ENCODE measurements at places on chromosomes 1 and 21. TPM values are rescaled to one million over a fixed set of nuclear protein-coding genes. Genes with fewer than 3 reads are reported as not detected.

LRRN2 gene
- 0.42 TPM for total RNA-seq

DNA sequence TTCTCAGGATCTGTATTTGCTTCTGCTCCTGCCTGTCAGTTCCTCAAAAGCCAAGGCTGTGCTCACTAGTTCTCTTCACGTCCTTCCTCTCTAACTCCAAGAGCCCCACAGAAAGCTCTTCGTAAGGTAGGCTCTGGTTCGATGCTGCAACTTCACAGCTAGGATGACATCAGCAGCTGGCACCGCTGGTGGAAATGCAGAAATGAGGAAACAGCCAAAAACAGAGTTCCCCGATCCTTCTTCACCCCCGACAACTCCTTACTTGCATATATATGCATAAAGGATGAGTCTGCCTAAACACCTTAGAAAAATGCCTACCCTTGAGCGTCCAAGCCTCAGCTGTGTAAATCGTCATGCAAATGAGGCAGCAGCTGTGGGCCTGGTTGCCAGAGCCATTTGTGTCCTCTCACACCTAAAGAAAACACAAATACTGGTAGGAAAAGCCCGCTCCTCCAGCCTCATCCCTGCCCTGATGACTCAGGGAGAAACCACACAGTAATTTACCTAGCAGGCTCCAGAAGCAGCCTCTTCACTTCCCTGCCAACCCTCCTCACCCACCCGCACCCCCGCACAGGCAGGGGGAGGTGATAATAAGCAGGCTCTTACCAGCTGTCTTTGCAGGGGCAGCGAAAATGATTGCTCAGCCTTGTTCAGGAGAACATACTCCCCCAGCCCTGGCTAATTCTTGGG lies 28.2 kb downstream of the BATF3 start:
- no peak for DNase-seq

FCGR2B gene
- 7.9 TPM for total RNA-seq

DNA sequence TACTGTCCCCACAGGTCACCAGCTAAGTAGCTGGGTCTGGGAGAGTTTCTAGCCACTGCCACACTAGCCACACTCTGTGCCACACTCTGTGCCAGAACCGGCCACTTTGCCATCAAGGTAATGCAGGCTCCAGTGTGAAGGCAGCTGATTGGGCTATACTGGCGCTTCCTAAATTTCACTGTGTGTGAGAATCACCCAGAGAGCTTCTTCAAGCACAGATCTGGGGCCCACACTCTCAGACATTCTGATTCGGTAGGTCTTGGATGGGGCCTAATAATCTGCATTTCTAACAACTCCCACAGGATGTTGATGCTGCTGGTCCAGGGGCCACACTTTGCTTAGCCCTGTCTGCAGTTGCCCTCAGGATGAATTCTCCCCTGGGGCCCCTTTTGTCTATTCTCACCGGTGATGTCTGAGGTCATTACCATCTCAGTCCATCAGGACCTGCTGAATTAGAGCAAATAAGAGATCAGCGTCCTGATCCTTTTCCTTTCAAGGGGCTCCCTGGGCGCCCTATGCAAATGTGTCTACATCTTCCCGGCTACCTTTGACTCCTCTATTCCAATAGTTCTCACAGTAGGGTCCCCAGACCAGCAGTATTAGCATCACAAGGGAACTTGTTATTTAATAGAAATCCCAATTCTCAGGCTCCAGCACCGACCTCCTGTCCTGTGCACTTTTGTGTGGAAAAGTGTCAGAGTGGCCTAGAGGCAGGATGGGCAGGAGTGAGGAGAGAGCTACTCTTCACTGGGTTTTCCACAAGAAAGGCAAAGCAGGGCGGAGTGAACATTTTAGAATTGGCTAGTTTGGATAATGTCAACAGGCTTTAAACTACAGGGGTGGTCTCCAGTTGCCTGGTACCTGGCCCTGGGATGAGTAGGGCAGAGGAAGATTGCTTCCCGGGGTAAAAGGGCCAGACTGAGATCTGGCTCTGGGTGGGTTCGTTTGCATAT lies 24.7 kb upstream of the LRRN2 start:
- no peak for DNase-seq

DNA sequence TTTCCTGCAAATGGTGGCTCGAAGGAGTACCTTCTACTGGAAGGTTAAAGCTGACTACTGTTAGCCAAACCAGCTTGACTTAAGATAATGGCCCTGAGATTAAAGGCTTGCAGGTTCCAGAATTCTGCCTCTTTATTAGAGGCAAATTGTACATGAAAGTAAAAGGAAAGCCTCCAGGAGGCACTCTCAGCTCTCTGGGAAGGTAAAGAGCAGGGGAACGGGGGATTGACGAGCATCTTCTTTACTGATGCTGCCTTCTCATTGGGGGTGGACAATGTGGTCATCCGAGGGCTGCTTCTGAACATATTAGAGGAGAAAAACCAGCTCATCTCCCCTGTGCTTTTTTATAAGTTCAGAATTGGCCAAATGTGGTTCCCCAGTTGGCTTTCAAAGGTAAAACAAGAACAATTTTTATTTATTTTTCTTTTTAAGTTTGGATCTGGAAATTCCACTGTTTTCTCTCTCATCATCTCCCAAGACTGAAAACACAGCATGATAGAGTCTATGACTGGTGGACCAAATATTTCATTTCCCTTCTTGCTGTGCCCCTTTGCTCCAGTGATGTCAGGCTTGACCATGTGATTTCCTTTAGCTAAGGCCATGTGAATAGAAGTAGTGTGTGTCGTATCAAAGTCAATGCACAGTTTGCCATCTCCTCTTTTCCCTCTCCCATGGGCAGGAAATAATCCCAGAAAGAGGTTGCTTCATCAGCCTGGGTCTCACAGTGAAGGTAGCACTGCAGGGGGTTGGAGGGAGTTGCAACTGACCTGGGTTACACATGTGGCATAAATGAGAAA lies 292.7 kb downstream of the PRDM2 start:
- no peak for DNase-seq

DNA sequence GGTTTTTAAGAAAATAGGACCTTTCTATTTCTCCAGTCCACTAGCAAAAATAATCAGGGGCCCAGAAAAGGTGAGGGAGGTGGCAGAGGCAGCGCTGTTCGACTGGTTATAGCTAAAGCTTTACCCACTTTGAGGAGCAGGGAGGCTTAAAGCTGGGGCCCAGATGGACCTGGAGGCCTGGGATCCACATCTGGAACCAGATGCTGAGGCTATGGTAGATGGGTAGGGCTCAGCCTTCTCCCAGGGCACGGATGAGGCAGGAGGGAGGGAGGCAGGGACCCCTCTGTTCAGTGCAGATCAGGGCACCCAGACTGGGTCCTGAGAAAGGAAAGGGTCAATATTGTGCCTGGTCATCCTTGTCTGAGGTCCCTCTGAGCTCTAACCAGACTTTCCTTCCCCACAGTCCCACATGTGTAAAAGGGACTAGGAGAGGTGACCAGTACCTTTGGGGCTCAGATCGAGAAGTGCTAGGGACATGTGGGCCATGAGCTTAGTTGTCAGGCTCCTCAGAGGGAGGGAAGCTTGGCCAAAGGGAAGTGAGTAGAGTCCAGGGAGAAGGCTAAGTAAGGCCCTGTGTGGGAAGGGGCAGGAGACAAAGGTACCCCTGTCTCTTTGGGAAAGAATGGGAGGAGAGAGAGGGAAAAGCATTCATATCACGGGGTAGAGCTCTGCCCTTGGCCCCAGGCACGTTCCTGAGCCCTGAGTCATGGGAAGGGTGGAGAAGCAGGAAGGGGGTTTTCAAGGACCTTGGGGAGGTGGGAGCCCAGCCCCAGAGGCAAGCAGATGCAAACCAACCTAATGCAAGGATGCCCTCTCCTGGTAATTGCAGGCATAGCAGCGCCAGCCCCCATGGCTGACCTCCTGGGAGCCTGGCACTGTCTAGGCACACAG lies 15.4 kb downstream of the LMNA start:
- peak; percentile 85 for DNase-seq

- no peak for DNase-seq
Measured at GRCh38 chr1:172777767-172778166, 118.9 kb downstream of the FASLG start.

- DNase-seq = peak; percentile 48
Measured at GRCh38 chr1:204685236-204686006, at the start of gene LRRN2. TSS of gene LRRN2 (minus strand) at chr1:204685738. CDS start at chr1:204619992, 65,746 bp downstream.

ACOT11 gene
- total RNA-seq = 0.84 TPM

GRCh38 chr21:14452031-14452726 lies 69.2 kb upstream of the HSPA13 start:
- no peak for DNase-seq

GRCh38 chr1:159141584-159142390 lies 29.6 kb upstream of the CADM3 start:
- DNase-seq = no peak

OLFML2B gene
- 0.65 TPM for total RNA-seq

DNA sequence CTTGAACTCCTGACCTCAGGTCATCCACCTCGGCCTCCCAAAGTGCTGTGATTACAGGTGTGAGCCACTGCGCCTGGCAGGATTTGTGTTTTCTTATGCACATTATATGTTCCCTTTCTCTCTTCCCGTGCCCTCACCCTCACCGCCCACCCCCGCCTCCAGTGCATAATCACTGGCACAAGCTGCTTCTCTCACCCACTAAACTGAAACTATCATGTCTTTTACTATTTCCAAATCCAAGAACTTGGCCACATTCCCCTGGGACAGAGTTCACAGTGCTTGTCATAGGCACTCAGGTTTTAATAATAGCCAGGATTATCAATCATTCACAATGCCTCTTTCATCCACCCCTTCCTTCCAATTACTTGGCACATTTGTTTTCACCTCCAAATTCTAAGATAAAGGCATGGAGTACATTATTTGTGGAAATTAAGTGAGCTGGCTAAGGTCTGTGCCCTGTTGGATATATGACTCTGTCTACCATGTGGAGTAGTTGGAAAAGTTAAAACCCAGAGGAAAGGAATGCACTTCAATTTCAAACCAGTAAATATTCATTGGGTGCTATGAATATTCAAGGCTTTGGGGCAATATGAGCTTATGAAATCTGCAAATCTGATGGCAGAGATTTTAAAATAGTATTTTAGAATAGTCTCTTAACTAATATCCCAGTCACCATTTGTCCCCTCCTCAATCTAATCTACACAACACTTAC lies 17.6 kb upstream of the MAPKAPK2 start:
- DNase-seq = no peak

DNA sequence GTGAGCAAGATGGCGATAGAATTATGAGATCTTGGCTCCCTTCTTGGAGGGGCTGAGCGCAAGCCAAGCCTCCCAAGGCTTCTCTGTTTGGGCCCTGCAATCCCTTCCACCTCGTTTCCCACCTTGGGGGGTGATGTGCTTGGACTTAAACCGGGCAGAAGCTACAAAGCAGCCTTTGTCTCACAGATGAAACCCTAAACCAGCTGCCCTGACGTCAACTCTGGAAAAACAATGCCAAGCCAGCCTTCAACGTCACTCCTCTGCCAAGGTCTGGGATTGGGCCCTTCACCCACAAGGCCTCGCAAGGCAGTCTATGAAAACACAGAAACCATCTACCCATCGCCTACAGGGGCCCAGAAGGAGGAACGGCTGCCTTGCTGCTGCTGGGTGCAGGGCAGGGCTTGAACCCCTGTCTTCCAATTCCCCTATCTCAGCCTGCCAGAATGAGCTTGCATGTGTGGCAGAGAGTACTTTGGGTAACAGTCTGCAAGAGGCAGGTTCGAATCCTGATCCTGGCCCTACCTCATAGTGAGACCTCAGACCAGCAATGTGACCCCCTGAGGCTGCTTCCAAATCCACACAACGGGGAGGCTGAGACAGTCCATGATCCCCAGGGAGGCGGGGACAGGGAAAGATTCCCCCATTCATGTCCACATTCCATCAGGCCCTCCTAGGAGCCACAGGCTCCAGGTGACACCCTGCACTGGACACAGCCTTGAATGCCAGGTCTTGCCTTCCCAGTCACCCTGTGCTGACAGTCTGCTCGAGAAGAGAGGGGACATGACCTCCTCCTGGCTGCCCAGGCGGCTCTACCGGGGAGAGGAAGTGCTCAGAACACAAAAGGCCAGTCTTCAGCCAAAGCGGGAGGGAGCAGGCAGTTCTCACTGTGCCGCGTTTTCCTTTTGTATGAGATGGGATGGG lies 15.0 kb downstream of the IFFO2 start:
- no peak for DNase-seq

DNA sequence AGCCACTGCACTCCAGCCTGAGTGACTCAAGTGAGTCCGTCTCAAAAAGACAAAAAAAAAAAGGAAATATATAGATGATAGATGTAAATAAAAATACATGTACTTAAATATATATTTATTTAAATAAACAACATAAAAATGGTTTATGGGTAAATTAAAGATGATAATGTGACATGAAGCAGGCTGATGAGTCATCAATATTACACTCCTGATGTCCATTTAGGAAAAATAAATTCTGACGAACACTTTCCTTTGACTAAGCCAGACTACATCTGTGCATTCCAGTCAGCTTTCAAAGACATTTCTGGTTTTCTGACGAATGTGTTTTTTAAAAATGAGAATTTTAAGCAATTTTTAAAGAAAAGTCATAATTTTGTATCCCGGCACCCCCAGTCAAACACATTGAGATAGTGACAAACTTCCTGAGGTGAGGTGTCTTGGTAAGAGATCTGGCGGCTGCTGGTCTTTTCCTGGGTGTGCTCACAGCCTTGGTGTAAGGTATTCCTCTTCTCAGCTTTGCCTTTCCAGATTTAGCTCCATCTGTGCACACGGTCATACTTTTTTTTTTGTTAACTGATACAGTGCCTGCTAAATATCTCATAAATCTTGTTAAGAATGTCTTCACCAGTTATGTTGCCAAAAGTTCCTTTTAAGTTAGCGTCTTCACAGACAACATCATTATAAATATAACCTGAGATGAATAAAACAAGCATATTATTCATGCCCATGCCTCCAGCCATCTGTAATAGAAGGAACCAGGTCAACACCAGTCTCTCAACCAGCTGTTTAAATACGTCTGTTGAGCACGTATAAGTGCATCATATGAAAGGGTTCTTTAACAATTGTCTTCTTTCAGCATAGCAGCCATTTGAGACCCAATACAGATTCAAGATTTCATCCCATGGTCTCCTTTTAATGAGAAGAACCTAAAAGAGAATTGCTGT lies 214.5 kb upstream of the PLD5 start:
- no peak for DNase-seq

- no peak for DNase-seq
Measured at GRCh38 chr1:76293831-76294230, 219.3 kb downstream of the ST6GALNAC3 start.

DNA sequence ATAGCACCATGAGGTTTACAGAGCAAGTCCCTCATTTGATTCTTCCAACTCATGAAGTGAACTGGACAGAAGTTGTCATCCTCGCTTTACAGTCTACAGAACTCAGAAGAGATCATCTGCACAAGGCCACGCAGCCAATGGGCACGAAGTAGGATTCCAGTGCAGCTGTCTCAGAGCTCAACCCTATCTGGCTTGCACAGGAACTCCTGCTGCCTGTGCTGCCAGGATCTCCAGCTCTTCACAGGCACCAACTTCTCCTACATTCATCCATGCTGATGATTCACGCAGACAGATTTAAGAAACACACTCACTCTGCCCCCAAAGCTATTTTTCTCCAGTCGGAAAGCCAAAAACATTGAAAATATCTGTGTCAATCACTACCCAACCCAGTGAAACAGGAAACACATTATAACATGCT lies 157.0 kb downstream of the RERE start:
- no peak for DNase-seq

- DNase-seq = peak; percentile 42
Measured at GRCh38 chr21:36125512-36126207, 9.2 kb upstream of the CBR3 start.

GRCh38 chr1:44539991-44540730 lies 134.1 kb downstream of the TMEM53 start:
- DNase-seq = no peak

- no peak for DNase-seq
Measured at GRCh38 chr1:30645807-30646206, 77.6 kb downstream of the MATN1 start.

- no peak for DNase-seq
Measured at GRCh38 chr1:7313826-7314225, 457.3 kb upstream of the VAMP3 start.

Measured in liver (tissue), 10 donors.